ENCODE measurements at places on chromosomes 16 and 17.

GRCh38 chr17:64092113-64092512 is 37.8 kb downstream of the ERN1 start:
- DNase-seq = no peak

GRCh38 chr16:144797-145252 is 6.4 kb upstream of the NPRL3 start:
- DNase-seq = no peak

DNA sequence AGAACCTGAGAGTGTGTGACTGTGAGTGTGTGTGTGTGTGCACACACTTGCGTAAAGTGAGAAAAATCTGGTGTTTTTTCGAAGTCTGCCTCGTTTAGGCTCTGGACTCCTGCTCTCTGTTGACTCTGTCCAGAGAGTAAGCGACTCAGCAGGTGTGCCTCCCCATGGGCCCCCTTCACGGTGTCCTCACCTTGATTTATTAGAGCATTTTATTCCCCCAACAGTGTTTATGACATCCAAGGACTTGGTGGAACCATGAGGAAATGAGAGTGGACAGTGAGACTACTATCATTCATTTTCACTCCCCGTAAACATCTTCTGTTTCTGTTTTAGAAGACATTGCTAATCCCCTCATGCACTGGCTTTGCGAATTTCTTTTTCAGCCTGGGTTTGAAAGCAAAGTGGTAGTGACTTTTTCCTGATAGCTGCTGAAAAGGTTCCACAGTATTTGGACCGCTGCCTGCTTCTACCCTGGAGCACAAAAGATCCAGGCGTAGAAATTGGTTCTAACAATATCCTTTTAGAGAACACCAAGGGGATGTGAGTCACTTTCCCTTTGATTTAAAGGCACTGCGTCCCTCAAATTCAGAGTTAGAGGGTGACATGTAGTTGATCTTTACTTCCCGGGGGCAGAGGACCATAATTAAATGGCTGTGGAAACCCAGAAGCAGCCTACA is 218.2 kb downstream of the WWOX start:
- peak; percentile 32 for DNase-seq

DNA sequence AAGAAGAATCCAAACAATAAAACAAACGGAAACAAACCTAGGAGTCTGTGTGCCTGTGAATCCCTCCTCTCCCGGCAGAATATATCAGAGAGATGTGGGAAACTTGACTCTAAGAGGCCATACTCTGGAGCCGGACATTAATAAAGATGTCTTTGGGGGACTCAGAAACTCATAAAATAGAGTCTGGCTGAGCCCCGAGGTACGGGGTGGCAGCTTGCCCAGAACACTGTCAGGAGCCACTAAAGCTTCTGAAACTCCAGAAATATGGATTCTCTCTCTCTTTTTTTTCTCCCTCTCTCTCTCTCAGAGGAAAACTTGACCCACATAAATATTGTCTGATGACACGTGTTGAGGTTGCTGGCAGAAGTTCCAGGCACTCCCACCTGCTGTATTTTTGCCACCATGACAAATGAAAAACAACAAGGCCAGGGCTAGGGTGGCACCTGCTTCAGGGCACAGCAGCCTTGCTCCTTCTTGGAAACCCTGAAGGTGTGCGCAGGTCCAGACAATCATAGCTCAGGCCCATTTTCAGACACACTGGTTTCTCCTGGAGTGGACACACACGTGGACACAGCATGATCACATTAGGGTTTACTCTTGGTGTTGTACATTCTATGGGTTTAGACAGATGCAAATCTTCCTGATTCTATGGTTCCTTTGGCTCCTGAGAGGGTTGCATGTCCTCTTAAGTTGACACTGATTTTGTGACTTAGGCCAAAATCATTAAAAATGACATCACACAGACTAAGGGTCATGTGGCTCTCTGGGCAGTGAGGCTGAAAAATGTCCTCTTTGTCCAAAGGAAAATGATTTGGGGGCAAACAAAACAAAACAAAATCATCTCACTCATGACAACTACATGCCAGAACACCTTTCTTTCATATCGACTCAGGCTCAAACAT is 282.6 kb upstream of the IRX3 start:
- DNase-seq = no peak

- DNase-seq = peak; percentile 80
Measured at GRCh38 chr17:73952480-73953205, 250.8 kb upstream of the RPL38 start.

DNA sequence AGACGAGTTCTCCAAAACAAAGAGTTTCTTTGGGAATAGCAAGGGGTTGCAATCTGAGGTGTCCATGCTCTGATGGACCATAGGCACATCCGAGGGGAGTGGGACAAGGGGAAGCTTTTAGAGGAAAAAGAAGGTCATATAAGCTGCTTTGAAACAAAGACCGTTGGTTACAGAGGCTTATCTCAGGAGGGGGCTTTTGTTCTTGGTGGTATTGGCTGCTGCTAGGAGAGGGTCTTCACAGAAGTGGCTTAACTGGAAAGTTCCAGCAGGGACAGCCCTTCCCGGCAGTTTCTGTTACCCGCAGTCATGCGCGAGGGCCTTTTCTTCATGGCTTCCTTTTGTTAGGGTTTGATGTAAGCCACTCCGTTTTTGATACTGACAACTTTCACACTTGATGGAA is 76.0 kb downstream of the RAP1GAP2 start:
- no peak for DNase-seq

DNA sequence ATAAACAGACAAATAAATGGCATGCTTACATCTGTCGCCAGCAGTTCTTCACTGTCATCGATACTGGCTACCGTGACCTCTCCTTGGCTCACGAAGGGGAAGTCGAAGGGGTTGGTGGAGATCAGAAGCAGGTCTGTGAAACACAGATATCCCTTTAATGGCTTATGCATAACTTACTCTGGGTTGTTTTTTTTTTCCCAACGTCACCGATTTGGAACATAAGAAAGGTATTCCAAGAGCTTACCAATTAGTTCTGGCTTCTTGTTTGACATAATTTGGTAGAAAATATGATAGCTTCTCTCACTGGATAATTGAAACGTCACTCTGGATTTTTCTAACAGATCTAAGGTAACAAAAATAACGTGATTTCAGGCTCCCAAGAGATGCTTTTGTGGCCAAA is 18.2 kb downstream of the MYH13 start:
- DNase-seq = no peak

- no peak for DNase-seq
Measured at GRCh38 chr17:46950997-46951621, 27.9 kb downstream of the RPRML start.

DNA sequence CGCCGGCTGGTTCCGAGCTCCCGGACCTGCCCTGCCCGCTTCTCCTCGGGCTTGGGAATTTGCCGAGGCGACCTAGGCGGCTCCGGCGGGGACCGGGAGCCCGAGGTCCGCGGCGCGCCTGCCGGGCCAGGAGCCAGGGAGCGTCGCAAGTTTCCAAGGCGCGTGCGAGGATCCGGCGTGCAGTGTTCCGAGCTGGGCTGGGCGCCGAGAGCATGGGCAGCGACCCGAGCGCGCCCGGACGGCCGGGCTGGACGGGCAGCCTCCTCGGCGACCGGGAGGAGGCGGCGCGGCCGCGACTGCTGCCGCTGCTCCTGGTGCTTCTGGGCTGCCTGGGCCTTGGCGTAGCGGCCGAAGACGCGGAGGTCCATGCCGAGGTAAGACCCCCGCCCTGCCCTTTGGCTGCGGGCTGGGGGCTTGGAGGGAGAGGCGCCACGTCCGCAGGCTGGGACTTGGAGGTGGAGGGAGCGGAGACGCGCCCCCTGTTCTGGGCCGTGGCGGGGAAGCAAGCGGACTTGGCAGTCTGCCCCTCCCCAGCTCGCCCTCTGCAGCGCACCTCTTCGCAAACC is 668 bp downstream of the MMP15 start:
- DNase-seq = peak; percentile 76

All from DMS53 (cell line).